ENCODE measurements at places on chromosomes 5 and 9. TPM values are rescaled to one million over a fixed set of nuclear protein-coding genes. Genes with fewer than 3 reads are reported as not detected.

Gene FCN2
- total RNA-seq: not detected

Gene LAMC3
- 2.6 TPM for total RNA-seq

Gene PCDHGC5
- 0.40 TPM for total RNA-seq

Gene GNG10
- total RNA-seq: 44.0 TPM

Gene ADGRD2
- total RNA-seq: not detected

Gene TMEM8B
- 0.22 TPM for total RNA-seq

Gene CRHBP
- not detected for total RNA-seq

Gene IFNA8
- not detected for total RNA-seq

Gene PAX5
- not detected for total RNA-seq

Gene SPIN1
- total RNA-seq: 70.4 TPM

Gene RAI14
- 116 TPM for total RNA-seq

Gene KCNV2
- not detected for total RNA-seq

Gene PIP5K1B
- total RNA-seq: not detected

Gene STING1
- 18.7 TPM for total RNA-seq

Gene SOHLH1
- not detected for total RNA-seq

Gene NME5
- 1.1 TPM for total RNA-seq

Gene TRIO
- total RNA-seq: 69.5 TPM

Gene TMEM215
- not detected for total RNA-seq

Gene PTGER4
- total RNA-seq: 5.2 TPM

Gene HACD4
- 0.65 TPM for total RNA-seq

Gene SCGB3A1
- 0.60 TPM for total RNA-seq

Gene OLFM1
- total RNA-seq: 15.3 TPM

Gene RRAGA
- 53.0 TPM for total RNA-seq

Gene SOX30
- not detected for total RNA-seq

Gene MEIKIN
- not detected for total RNA-seq

Gene WHRN
- total RNA-seq: 0.20 TPM

Gene PRRT1B
- total RNA-seq: not detected

All from lung microvascular endothelial cell (primary cell).